ENCODE measurements at places on chromosomes 7 and 10.

- no peak for DNase-seq
These were observed 97.1 kb downstream of the VOPP1 start for GRCh38 chr7:55474944-55475854.

- no peak for DNase-seq
These were observed 58.0 kb upstream of the ELN start for GRCh38 chr7:73969991-73970390.

GRCh38 chr7:141475679-141476078, 75.5 kb upstream of the AGK start:
- no peak for DNase-seq

DNA sequence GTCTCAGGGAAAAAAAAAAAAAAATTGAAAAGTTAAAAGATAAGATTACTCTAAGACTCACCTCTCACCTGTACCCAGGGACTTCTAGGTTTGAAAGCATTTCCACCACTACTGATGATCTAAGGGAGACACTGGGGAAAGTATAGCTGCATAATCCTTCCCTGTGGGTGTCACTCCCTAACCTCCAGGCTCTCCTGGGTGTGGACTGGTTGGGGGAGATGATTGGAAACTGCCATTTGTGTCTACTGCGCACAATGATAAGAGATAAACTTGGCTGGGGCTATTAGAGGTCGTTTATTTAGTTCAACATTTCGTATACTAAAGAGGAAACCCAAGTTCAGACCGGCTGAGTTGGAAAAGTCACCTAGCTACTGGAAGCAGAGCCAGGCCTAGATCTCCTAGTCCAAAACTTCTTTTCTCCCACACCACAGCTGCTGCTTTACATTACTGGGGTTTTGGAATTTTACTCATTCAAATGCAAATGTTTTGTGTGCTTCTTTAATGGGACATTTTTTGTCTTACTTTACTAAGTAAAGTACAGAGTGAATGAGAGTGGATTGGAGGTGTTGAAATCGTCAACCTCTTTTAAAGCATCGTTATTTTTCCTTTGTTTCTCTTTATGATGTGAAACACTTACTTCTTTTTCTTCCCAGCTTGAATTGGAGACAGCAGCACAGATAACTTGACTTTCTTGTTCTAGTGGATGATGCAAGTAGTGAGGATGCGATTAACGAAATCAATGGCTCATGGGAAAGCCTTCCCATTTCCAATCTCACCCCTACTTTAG, 22.3 kb upstream of the SEC61G start:
- no peak for DNase-seq

DNA sequence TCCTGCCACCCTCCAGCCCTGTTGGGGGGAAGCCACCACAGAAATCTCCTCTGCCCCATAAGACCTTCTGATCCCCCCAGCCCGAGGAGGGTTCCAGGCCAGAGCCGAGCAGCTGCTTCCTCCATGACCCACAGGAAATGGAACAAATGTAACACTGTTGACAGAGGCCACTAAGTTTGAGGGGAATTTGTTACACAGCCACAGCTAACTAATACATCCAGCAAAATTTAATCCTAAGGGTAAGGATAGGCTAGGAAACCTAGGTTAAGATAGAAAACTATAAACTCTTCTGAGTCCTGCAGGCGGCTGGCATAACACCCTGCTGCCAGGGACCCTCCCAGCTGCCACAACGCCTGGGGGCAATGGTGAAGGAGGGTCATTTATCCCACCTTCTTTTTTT, 66.8 kb upstream of the PDGFA start:
- no peak for DNase-seq

GRCh38 chr10:62056698-62057097, 155.2 kb downstream of the ARID5B start:
- no peak for DNase-seq

DNA sequence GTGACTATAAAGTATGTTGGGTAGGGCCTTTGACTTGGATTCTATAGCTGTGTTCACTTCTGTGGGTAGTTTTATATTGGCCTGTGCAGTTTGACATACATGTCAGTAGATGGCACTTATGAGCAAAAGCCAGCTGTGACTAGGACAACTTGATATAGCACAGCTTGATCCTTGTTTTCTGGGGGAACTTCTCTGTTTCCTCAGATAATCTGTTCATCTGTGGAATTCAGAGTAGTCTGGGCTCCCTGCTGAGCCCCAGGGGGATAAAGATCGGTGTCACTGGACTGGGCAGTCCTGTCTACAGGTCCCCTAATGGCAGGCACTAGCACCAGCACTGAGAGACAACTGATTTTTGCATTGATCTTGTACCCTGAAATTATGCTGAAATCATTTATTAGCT, 25.4 kb downstream of the CYP2C9 start:
- DNase-seq, result no peak

- DNase-seq, result no peak
These were observed 179.2 kb upstream of the MBL2 start for GRCh38 chr10:52951824-52952223.

- DNase-seq, result no peak
These were observed 49.0 kb upstream of the ABI1 start for GRCh38 chr10:26909753-26910152.

DNA sequence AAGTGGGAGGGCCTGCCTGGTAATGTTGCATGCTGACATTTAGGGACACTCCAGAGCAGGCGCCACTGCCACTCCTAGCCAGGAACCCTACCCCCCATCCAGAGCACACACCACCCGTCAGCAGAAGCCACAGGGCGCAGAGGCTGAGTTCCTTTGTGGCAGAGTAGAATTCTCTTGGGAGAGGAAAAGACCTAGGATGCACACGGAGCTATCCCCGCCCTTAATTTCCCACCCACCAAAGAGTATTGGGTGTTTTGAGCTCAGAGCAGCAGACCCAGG, 702 bp upstream of the INSYN2A start:
- no peak for DNase-seq

- no peak for DNase-seq
These were observed 172.3 kb downstream of the WDR37 start for GRCh38 chr10:1228467-1228975.

- DNase-seq, result no peak
These were observed 30.2 kb downstream of the MET start for GRCh38 chr7:116702046-116702785.

- no peak for DNase-seq
These were observed 298.1 kb upstream of the NEBL start for GRCh38 chr10:21195252-21195651.

DNA sequence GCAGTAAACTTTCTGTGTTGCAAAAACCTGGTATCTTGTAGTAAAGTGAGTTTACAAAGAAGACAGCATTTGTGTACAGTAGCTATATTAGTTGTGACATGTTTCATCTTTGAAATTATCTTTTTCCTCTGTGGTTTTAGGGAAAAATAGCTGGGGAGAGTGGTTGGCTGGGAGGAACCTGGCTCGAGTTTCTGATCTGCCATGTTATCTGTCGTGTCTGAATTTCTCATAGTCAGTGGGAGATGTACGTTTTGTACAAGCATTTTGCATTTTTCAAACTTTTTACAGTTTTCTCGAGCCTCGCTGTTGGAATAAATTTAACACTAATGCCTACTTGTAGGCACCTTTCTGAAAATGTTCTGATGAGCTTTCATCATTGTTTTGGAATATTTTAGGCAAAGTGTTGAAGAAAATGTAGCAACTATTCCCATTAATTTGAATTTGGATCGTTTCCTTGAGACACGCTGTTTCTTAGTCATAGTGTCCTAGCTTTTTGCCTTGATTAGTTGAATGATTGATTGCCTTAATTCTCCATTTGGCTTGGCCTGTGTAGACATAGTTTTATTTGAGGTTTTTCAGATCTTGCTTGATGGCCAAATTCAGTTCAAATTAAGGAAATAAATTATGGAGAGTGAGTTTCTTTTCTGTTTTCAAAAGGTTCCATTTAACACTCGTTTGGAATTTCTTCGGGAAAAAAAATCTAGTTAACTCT, 65.1 kb downstream of the CAMK1D start:
- DNase-seq, result no peak

DNA sequence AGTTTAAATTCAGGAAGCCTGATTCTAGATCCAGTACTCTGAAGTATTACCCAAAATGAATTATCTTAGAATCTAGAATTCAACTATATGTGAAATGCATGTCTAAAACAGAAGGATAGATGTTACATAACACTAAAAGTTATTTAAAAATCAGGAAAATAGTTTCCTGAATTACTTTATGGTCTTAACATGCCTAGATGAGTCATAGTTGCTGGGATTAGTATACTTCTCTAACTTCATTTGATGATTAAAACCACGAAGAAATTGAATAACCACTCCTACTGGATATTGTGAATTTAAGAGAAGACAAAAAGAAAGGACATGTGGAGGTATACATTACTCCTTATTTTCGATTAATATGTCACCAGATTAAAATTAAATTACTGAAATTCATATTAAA, 65.5 kb downstream of the ATAD1 start:
- DNase-seq, result no peak
